ENCODE measurements at places on chromosomes 1 and 21.

GRCh38 chr1:229340496-229340895 lies 2.4 kb downstream of the CCSAP start:
- no peak for DNase-seq

DNA sequence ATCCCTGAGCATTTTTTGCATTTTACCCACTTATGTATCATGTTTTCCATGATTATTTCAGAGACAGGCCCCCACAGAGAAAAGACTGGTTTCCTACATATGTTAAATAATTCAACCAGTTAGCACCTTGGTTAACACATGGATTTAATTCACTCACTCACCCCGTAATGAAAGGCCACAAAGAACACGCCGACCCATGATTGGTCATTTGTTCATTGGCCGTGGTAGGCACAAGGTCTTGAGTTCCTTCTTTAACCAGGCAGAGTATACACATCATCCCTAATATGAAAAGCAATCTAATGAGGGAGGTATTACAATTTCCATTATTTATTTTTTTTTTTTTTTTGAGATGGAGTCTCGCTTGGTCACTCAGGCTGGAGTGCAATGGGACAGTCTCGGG lies 50.6 kb downstream of the RPS6KA1 start:
- no peak for DNase-seq

DNA sequence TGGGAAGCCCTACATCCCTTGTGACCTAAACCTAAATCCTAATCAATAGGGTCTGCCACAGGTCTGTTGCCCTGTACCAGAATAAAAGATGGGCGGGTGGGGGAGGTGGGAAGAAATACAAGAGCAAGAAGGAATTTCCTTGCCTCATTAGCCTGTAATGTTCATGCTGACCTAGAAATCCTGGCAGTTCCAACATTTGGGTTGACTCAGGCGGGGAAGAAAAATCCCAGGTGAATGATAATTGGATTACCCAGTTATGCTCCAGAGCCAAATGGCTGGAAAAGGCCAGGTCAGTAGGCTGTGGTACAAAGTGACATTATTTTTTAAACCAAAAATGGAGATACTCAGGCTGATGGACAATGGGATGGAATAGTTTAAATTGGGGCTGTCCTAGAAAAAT lies 27.3 kb upstream of the A3GALT2 start:
- DNase-seq: no peak

DNA sequence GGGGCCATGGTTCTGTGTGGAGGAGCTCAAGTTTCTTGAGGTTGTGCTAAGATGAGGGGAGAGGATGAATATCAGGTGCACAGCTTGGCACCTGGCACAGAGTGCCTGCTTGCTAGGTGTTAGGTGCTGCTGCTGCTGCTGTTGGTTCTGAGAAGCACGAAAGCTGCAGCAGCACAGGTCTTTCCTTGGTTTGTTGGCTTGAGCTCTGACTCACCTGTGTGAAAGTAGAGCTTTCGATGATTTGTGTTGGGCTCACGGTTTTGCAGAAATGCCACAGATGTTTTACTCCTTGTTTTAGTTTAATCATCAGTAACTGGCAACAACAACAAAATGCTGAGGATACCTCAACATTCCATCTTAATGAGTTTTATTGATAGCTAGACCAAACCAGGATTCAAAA lies 221.6 kb downstream of the BRINP2 start:
- DNase-seq: no peak

GRCh38 chr1:50527249-50527986 lies 104.2 kb upstream of the DMRTA2 start:
- DNase-seq: no peak

- no peak for DNase-seq
Measured at GRCh38 chr1:189627427-189627826, 850.2 kb downstream of the BRINP3 start.

GRCh38 chr1:36366091-36366661 lies 19.5 kb downstream of the STK40 start:
- peak; percentile 44 for DNase-seq

DNA sequence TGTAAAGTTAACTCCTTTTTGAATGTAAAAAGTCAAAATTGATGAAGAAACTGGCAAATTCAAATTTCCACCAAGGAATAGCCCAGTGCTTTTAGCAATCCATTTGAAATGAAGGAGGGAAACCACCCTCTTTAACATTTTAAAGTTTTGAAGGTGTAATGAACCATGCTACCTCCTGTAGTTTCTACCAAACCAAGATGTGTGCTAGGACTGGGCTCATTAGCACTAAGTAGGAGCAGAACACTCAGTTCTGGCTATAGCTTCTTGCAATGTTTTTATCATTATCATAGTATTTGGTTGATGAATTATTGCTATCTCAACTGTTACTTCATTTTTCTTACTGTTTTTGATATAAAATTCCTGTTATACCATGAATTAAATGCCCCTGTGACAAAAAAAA lies 319.2 kb upstream of the ZRANB2 start:
- DNase-seq: no peak

- no peak for DNase-seq
Measured at GRCh38 chr1:112317140-112317539, 78.9 kb upstream of the CTTNBP2NL start.

- DNase-seq: no peak
Measured at GRCh38 chr21:43925096-43925481, 60.1 kb downstream of the AGPAT3 start.

- no peak for DNase-seq
Measured at GRCh38 chr1:45306905-45307304, 19.8 kb upstream of the HPDL start.

GRCh38 chr1:12053752-12054548 lies 9.2 kb upstream of the TNFRSF8 start:
- DNase-seq: no peak

GRCh38 chr1:27444632-27445031 lies 45.3 kb downstream of the WASF2 start:
- no peak for DNase-seq

DNA sequence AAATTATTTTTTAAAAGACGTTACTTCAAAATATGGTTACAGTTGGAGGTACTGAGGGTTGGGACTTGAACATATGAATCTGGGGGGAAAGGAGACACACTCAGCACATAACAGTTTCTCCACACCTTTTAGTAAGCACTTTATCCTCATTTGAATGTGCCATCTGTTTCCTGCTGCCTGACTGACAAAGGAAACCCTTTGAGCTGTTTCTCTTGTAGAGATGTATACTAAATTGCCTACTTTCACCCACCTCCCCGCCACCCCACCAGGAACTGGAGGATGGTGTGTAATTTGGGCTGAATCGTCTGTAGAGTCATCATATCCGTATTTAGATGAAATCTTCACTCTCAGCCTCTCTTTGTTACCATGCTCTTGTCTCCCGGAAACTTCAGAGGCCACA lies 108.1 kb downstream of the KAZN start:
- DNase-seq: no peak

- DNase-seq: no peak
Measured at GRCh38 chr1:207407655-207408260, 46.4 kb upstream of the CR2 start.

GRCh38 chr1:109874445-109874844 lies 36.2 kb upstream of the CSF1 start:
- DNase-seq: no peak

DNA sequence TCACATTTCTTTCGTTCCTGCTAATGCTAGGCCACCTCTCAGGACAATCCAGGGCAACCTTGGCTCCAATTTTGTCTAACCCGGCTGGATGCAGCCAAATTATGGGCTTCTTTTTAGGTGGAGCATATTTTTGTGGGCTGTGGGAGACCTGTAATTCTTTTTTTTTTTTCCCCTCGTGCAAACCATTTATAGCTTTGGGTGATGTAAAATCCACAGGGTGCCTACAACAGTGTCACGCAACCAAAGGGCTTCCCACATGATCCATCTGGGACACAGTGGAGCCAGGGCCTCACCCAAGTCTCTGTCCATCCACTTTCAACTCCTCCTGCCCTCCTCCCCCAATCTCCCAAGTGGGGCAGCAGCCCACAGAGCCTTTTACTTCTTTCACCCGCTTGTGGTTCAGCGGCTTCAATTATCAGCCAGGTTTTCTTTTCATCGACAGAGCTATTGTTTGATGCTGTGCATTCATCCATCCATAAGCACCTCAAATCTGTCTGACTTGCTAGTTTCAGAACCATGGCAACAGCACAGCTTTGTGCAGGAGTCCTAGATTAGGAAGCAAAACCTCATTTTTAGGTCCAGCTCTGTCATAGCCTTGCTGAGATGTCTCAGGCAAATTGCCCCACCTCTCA lies 10.0 kb upstream of the OVAAL start:
- DNase-seq: no peak

GRCh38 chr1:98813738-98814309 lies 152.3 kb downstream of the SNX7 start:
- no peak for DNase-seq

DNA sequence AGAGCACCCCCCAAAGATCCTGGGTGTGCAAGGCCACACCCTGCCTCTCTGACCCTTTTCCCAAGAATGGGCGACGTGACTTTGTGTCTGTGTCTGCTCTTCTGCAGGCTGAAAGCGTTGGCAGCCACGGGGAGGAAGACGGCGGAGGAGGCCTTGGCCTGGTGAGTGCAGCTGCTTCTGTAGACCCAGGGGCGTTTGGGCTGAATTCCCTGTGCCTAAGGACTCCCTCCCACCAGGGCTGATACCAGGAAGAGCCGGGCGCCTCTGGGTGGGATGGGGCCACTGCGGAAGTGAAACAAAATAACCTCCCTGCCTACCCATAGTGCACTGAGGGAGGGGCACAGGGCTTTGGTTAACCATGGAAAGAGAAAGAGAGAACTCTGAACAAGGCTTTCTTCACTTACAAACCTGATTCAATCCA lies 2.5 kb downstream of the UBASH3A start:
- DNase-seq: peak; percentile 53

GRCh38 chr1:208298593-208299269 lies 54.5 kb upstream of the PLXNA2 start:
- no peak for DNase-seq

DNA sequence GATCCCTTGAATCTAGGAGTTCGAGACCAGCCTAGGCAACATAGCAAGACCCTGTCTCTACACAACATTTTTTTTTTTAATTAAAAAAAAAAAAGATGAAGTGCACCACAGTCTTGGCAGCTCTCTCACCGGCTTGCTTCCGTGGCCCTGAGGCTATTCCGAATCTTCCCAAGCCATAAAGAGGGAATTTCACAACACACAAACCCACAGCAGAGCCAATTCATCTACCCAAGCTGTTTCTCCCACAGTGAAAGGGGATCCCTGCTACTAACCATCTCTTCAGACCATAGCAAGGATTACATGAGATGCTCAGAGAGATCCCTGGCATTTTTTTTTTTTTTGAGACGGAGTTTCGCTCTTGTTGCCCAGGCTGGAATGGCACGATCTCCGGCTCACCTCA lies 8.3 kb upstream of the CHD5 start:
- DNase-seq: no peak

GRCh38 chr1:193413376-193413775 lies 227.0 kb upstream of the B3GALT2 start:
- DNase-seq: no peak

- DNase-seq: no peak
Measured at GRCh38 chr1:209041927-209042326, 541.6 kb upstream of the CAMK1G start.

DNA sequence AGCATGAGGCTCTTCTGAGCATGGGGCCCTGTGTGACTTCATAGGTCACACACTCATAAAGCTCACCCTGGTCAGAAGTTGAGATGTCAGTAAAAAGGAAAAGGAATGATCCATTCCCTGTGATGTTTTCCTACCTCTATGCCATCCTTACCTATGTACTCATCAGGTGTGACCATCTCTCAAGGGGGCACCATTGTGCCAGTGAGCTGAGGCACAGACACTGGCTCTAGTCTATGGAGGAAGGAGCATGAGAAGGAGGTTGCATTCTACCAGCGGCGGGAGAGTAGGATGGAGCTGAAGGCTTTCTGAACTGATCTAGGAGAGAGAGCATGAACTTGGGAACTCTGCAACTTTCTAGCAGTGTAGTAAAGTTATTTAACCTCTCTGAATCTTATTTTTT lies 65.8 kb upstream of the RGL1 start:
- DNase-seq: no peak

DNA sequence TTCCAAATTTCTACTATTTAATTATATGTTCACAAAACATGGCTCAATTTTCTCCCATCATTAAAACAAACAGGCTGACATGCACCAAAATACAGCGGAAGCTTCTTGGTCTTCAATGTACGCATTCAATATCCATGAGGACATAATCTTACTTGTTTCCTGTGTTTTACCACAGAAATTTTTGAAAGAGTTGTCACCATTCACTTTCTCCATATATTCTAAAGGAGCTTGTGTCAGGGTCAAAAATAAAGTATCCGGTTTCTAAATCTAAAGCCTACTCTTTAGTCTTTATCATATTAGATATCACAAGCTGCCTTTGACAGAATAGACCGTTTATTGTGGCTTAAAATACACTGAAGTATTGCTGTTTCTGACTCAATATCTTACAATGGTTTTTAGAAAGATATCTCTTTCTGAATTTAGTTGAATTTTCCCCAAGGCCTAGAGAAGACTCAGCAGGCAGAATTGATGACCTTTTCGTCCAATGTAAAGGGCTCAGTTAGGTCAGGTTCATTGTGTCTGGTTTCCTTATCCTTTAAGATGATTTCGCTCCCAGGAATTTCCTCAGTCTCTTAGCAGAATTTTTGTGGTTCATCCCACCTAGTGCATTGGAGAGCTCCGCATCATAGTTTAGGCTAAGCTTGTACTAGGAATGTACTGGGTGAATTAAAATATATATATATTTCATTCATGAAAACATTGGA lies 717.2 kb downstream of the NCAM2 start:
- no peak for DNase-seq

GRCh38 chr1:47984175-47984789 lies 12.9 kb downstream of the TRABD2B start:
- DNase-seq: no peak

GRCh38 chr1:161954050-161954449 lies 69.6 kb downstream of the OLFML2B start:
- no peak for DNase-seq

GRCh38 chr1:224067621-224068457 lies 46.1 kb upstream of the FBXO28 start:
- no peak for DNase-seq

DNA sequence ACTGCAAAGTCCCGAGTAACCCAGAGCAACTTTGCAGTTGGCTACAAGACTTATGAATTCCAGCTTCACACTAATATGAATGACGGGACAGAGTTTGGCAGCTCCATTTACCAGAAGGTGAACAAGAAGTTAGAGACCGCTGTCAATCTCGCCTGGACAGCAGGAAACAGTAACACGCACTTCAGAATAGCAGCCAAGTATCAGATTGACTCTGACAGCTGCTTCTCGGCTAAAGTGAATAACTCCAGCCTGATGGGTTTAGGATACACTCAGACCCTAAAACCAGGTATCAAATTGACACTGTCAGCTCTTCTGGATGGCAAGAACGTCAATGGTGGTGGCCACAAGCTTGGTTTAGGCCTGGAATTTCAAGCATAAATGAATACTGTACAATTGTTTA lies 66.8 kb downstream of the ACBD6 start:
- DNase-seq: no peak

- DNase-seq: no peak
Measured at GRCh38 chr21:38097789-38098188, 159.0 kb upstream of the KCNJ15 start.

- DNase-seq: peak; percentile 67
Measured at GRCh38 chr1:111204201-111204982, 3.9 kb upstream of the DENND2D start.
